Activated CD8-positive, alpha-beta memory T cell treated with anti-CD3 and anti-CD28 coated beads for 1 hour (primary cell): ENCODE measurements at places on chromosomes 16 and 17.

DNA sequence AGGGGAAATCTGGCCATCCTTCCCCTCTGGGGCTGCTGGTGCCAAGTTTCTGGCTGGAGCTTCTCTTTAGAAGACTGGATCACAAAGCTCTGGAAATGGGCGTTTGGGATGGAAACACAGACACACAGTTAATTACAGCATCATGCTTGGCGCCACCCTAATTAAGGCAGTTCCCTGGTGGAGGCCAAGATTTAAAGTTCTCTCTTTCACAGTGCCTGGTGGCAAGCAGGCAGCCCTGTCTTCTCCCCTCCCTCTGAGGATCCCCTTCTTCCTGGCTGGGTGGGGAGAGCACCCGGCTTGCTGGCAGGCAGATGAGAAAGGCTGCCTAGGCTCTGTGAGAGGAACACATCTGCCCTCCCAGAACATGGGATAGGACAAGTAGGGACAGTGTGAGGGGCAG is 59.0 kb upstream of the NKD1 start:
- DNase-seq: no peak

DNA sequence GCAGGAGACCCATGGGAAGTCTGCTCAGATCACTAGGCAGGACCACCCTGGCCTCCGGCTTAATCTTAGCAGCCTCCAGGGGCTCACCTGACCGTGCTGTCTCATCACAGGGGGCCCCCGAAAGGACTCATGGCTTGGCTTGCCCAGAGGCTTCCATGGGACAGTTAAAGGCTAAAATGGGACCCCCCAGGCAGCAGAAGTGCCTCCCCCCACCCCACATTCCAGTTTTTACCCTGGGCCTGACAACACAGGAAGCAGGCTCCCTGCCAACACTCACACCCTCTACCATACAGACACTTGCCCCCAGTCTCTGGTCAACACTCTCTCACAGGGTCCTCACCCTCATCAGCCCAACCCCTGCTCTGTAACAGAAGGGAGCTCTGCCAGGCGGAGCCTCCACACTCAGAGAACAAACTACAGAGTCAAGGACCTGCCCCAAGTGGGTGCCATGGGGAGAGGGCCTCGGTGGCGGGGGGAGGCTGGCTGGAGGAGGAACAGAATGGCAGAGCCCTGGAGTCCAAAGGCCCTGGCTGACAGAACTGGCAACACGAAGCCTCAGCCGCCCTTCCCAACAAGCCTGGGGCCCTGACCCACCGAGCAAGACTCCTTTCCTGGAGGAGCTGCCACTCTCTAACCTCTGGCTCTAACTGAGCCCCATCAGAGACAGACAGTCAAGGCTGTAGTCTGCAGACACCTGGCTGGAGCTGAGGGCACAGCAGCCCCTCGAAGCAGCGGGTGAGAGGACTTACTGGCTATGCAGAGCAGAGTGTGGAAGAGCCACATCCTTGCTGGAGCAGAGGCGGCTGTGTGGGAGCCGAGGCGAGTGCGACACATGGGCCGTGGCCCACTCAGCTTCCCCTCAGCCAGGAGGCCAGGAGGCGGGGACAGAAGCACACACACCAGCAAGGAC is at the start of gene ITGAE:
Gene ITGAE (minus strand): TSS at position 827 of the 910 bp plus-strand sequence. CDS start 44 bp downstream, at position 783.
- DNase-seq: no peak

GRCh38 chr17:49117587-49118230 is 14.9 kb upstream of the B4GALNT2 start:
- DNase-seq: no peak

GRCh38 chr17:38898812-38899348 is 26.5 kb upstream of the LASP1NB start:
- peak; percentile 64 for DNase-seq
